ENCODE measurements at places on chromosomes 4 and X. TPM values are rescaled to one million over a fixed set of nuclear protein-coding genes. Genes with fewer than 3 reads are reported as not detected.
A peak's percentile ranks its signal among the peaks of the same experiment; 100 is the strongest.

- peak; percentile 71 for DNase-seq
Observed at GRCh38 chr4:2948895-2949781, 14.1 kb downstream of the NOP14 start.

DNA sequence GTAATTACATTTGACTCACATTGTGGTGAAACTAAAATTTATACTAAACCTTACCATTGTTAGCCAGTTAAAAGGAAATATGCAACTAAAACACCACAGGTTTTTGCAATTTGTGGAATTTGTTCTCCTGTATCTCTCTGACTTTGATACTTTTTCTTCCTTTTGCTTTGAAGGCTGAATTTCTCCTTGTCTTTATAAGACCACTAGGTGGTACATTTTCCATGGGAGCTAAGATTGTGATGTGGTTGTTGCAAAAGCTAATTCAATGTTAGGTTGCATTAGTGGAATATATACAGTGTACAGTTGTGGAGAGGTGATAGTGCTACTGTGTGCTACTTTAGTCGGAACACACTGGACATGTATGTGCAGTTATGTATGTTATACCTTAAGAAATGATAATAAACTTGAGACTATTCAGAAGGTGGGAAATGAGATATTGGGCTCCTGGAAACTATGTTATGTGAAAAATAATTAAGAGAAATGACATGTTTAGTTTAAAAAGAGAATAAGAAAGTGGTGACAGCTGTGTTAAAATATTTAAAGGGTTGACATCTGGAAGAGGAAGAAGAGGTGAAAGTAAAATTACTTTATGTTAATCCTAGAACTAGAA, 70.3 kb downstream of the ARL9 start:
- DNase-seq, result no peak

Gene SH3RF1
- total RNA-seq, result 9.3 TPM

- no peak for DNase-seq
Observed at GRCh38 chr4:107896646-107897045, 34.7 kb upstream of the CYP2U1 start.

Gene SGMS2
- 41.7 TPM for total RNA-seq

DNA sequence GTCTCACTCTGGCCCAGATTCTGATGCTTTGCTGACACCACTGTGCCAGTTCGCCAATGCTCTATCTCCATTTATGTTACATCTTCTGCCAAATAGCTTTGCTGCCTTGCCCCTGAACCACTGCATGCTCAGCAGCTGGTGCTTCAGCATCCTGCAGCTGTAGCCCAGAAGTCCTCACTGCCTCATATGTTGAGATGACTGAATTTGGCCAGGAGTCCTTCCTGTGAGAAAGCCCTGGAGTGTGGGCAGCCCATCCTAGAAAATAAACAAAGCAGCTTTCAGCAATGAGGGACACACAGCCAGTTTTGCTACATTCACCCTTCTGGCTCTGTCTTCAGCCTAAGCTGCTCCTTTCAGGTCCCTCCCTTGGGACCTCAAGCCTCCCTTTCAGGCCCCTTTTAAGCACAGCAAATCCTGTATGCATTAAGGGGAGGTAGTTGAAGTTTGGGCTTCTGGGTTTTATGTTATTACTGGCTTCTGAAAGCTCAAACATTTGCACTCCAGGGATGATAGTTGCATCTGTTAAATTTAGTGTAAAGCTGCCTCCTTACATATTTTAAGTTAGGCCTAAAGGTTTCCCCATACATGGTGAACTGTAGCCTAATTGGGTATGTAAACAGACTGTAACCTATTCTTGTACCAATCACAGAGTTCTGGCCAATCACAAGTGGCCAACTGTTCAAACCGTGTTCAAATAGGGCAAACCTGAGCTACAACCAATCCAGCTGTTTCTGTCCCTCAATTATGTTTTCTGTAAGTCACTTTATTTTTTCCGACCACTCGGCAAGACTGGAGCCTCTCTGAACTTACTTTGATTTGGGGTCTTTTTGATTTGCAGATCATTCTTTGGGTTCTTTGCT, 2.1 kb upstream of the TMEM165 start:
- DNase-seq, result no peak

DNA sequence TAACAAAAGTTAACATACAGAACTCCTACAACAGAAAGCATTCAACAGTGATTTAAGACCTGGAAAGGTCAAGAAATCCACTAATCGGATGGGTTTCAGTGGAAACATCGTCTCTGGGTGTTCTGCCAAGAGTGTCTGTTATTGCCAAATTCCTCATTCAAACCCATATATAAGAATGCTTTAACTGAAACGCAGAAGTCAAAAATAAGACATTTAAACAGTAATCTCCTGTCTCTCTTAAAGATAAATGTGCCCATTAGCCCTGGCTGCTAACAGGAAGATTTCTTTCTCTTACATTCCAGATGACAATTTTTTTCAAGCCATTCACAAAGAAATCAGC, 31.5 kb downstream of the DCTD start:
- no peak for DNase-seq

DNA sequence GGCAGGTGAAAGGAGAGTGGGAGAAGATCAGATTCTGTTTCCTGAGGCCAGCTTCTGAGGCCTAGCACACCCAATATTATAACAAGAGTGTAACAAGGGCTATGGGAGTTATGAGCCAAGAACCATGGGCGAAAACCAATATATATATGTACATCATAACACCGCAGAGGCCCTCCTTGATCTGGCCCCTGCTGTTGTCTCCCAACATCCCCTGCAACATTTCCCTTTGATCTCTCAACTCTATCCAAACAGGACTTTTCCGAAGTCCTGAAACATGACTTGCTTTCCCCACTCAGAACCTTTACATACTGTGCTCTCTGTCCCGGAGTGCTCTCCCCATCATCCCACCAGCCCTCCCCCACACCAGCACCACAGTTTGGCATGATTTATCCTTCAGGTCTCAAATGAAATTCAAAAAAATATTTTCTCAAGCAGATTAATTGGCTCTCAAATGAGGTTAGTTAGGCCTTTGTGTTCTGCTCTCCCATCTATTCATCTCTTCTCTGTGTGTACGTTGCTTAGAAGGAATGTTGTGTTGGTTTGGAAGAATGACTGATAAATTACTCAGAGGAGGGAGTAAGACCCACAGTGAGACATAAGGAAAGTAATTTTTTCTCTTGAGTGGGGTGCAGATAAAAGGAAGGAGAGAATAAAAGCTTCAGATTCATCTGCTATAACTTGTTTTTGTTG, 58.1 kb upstream of the SMIM10 start:
- no peak for DNase-seq

DNA sequence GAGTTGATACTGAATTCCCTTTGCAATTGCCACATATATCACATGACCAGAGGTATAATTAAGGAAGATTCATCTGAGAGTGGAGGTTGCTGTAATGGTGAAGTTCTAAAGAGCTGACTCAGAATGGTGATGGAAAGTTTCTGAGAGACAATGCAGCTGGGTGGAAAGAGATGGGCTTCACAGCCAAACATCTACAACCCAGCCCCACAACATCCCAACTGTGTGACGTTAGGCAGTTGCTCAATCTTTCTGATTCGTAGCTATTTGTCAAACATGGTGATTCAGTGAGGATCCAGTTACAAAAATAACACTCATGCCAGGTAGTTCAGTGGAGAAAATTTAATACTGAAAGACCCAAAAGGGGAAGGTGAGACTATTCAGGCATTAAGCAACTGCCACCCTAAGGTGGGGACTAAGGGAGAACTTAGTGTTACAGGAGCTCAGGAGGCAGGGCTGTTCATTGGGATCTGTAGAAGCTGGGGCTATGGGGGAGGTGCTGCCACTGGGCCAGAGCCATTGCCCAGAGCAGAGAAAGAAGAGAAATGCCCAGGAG, 6.9 kb upstream of the AFF1 start:
- peak; percentile 88 for DNase-seq

GRCh38 chr4:15848191-15848842, 70.2 kb downstream of the CD38 start:
- DNase-seq, result no peak

- DNase-seq, result no peak
Observed at GRCh38 chr4:77126809-77127208, 30.2 kb upstream of the CCNG2 start.

Gene PASD1
- total RNA-seq, result not detected

GRCh38 chr4:54687887-54688841, 30.4 kb downstream of the KIT start:
- no peak for DNase-seq

Gene ANK2
- 229 TPM for total RNA-seq

DNA sequence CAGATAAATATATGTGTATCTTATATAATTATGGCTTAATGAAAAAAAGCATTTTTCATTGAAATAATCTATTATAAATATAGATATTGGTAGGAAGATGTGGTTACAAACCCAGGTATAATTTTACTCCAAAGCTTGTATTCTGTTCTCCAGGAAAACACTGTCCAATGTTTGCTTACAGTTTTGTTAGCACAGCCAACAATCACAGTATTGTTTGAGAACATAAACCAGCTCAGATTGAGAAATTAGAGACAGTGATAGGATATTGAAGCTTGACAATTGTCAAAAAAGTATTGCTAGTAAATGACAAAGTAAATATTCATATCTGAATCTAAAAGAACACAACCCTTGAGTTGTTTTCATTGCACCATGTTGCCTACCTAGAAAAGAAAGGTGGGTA, 228.8 kb downstream of the ADGRL3 start:
- no peak for DNase-seq

Gene RIPPLY1
- total RNA-seq, result not detected

Gene KIF4A
- total RNA-seq, result 0.84 TPM

DNA sequence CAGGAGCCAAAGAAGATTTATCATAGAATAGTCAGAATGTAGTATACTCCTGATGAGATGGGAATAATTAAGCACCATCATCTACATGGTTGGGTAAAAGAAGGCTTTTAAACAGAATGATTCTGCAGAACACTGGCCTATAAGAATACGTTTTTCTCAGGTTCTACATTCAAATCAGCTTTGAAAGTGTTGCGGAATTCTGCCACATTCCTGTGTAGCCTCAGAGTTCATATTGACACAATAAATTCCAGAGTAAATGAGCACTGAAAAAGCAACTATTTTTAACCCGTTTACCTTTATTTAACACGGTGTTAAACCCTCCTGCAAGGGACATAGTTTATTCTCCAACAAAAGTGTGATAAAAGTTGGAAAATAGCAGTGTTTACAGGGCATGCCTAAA, 950.2 kb upstream of the SLIT2 start:
- DNase-seq, result no peak

GRCh38 chrX:25810202-25810601, 327.9 kb upstream of the MAGEB18 start:
- no peak for DNase-seq

Gene CTAG1A
- not detected for total RNA-seq

Gene DGAT2L6
- not detected for total RNA-seq

DNA sequence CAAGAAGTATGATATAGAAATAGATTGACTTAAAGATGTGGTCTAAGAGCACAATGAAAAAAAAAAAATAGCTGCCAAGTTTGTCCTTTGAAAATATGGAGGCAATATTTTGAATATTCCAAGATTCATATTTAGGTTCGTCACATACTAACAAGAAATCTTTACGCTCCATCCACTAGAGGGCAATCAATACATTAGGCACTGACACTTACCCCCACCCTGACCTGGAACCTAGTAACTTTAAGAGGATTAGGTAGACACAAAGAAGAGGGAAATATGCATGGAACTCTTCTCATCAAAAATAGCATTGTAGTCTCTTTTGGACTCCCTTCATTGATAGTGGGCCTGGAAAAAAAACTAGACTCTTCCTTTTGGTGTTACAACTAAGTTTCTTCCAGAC, 1108.1 kb downstream of the PCDH19 start:
- no peak for DNase-seq

- no peak for DNase-seq
Observed at GRCh38 chr4:189436207-189436606, 504.5 kb upstream of the FRG1 start.

- no peak for DNase-seq
Observed at GRCh38 chrX:119340606-119341205, 58.4 kb upstream of the SLC25A43 start.

DNA sequence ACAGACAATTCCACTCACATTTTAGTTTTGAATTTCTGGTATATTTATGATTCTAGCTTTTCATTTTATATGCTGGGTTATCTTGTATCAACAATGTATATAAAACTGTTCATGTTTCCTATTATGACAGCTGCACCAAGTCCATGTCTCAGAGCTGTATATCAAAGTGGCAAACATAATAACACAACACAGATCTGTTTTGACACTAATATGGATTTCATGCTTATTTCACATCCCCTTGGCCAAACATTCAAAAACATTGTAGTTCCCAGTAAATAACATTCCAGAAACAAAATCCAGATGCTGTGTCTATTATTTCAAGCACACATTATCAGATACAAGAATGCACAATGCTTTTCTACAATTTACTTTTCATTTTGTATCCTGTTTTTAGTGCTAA, 380.6 kb upstream of the MAGEB2 start:
- no peak for DNase-seq

- peak; percentile 70 for DNase-seq
Observed at GRCh38 chr4:88211473-88212252, 53.2 kb upstream of the ABCG2 start.

Gene BST1
- total RNA-seq, result 3.0 TPM

Gene CCSER1
- total RNA-seq, result 0.46 TPM

Gene CXCL11
- total RNA-seq, result not detected

GRCh38 chr4:31908261-31908660, 1188.1 kb downstream of the PCDH7 start:
- DNase-seq, result no peak

DNA sequence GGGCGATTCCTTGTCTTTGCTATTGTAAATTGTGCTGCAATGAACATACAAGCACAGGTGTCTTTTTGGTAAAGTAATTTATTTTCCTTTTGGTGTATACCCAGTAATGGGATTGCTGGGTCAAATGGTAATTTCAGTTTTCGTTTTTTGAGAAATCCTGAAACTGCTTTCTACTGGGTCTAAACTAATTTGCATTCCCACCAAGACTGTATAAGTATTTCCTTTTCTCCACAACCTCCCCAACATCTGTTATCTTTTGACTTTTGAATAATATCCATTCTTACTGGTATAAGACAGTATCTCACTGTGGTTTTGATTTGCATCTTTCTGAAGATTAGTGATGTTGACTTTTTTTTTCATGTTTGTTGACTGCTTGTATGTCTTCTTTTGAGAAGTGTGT, 2506.0 kb downstream of the PCDH7 start:
- no peak for DNase-seq

- peak; percentile 86 for DNase-seq
Observed at GRCh38 chr4:73704314-73705055, 35.9 kb upstream of the CXCL8 start.

- DNase-seq, result no peak
Observed at GRCh38 chr4:5032813-5033212, 13.6 kb upstream of the CYTL1 start.

Gene LONRF3
- total RNA-seq, result 8.0 TPM

Gene TXK
- total RNA-seq, result 0.64 TPM

DNA sequence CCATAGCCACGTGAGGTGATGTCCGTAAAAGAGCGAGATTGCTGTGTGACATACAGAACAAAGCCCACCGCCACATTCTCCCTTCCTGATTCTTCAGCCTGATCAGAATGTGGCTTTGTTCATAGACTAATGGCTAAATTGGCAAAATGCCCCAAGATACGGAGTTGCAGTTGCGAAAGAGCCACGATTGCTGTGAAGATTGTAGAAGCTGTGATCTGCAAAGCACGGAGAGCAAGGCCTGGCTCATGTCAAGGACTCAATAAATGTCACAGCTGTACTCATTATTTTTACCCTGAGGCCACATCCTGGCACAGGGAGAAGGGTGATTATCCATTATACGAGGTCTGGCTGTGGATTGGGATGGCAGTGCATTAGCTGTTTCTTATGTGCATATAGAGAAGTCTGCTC, 34.2 kb downstream of the ARSD start:
- DNase-seq, result peak; percentile 87

Measured in adrenal gland (tissue), 19 donors.